ENCODE measurements at places on chromosomes 2 and 18.

- DNase-seq: no peak
These were observed 265.1 kb downstream of the NCKAP5 start for GRCh38 chr2:133303150-133303549.

GRCh38 chr2:166091439-166091838 lies 36.4 kb downstream of the SCN1A start:
- DNase-seq: no peak

GRCh38 chr2:28704621-28705020 lies 47.0 kb upstream of the PPP1CB start:
- DNase-seq: no peak

GRCh38 chr2:191432121-191432520 lies 186.9 kb downstream of the MYO1B start:
- DNase-seq: no peak

GRCh38 chr2:101676674-101677073 lies 20.8 kb upstream of the MAP4K4 start:
- no peak for DNase-seq

DNA sequence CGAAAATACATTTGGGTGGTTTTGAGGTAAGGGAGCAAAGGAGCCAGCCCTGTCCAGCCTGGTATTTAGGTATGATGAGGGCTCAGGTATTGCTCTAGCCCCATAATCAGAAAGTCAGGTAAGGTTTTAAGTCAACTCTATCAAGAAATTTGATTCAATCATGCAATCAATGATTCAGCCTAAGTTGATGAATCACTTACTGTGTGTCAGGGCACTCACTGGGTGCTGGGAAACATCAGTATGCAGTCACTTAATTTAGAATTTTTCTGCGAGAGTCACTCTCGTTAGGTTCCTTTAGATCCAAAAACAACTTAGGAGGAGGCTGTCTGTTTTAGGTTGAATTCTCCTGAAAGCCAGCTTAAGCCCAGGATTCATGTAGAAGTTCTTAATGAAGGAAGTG lies 17.7 kb upstream of the SERPINB2 start:
- no peak for DNase-seq

GRCh38 chr2:71067567-71068217 lies 756 bp upstream of the NAGK start:
- DNase-seq: no peak

DNA sequence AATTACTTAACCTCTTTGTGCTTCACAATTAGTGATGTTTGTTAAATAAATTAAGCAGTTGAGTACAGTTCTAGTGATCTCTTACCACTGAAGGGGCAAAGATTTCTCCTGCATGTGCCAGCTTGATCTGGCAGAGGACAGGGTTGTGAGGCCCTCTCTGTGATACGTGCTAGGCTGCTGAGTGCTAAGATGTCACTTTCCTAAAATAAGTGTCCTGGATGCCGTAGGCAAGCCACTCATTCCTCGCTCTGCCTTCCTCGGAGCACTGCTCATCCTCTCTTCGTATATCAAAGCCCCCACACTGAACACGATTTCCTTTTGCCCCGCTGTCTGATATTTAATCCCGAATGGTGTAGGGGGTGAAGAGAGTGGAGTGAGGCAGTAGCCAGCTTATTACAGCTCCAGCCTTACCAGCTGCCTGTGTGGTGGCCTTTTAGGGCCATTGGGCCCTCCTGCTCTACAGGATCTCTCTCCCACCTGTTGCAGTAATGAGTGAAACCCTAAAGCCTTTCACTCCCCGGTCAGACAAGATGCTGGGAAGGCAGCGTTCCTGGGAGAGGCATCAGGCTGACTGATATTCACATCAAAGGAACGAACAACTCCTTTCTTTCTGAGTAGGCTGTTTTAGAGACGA lies 40.5 kb downstream of the PTPRM start:
- DNase-seq: no peak

DNA sequence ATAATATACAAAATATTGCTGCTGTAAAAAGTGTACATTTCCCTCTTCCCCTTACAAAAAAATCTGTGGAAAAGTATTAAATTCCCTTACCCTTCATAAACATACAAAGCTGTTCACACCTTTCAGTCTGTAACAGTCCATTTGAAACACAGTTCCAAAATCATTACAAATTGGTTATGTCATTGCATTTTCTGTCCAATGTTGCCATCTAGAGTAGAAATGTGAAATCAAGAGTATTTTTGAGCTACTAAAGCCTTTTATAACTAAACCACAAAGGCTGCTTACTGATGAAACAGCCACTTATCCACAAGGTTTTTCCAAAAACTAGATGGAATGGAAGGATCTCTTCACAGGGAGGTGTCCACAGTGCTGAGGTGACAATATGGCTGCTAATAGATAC lies 72.5 kb downstream of the SS18 start:
- DNase-seq: no peak

- no peak for DNase-seq
These were observed 32.1 kb upstream of the PAX3 start for GRCh38 chr2:222330910-222331309.

- DNase-seq: no peak
These were observed 112.3 kb downstream of the ARHGAP15 start for GRCh38 chr2:143241403-143242088.

DNA sequence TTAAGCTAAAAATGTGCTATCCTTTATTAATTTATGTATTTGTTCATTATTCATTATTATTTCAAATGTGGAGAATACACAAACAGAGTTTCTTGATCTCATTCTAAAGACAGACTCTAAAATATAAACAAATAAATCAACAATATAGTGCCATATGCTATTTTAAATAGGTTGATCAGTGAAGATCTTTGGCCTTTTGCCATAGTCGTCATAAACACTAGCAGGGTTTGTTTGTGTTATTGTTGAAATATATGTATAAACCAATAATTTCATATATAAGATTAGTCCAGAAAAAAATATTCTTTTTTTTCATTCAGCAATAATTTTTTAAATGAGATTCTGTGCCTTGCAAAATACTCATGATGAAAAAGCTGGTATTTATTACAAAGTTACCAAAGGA lies 62.1 kb upstream of the KYNU start:
- no peak for DNase-seq

DNA sequence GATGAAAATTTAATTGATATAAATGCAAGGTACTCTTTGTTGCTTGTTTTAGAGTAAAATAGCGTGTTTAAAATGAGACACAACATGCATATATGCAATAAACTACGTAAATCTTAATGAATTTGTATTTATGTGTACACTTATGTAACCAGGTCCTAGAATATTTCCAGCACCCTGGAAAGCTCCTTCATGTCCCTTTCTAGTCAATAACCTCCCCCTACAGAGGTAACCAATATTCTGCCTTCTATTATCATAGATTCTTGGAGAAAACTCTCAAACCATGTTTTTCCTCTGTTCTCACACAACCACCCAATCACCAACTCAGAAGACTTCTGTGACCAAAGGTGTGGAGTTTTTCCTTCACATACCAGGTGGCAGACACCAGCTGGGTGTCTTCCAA lies 79.6 kb upstream of the THUMPD2 start:
- DNase-seq: no peak

DNA sequence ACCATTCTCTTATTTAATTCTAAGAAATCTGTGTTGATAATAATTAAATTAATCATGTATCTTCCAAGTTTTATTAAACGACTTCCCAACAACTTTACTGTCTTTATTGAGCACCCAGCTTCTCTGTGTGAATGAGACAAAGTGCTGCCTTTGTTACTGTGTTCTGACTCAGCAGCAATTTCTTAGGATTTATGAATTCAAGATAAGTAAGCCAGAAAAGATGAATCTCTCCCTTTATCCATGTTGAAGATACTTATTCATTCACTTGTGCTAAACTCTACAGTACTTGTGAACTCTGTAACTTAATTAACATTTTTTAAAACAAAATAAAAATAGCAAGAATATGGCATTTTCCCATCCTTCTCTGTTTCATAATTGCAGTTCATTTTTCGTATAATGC lies 1403.3 kb upstream of the DDX18 start:
- no peak for DNase-seq

GRCh38 chr2:182298456-182298855 lies 128.4 kb downstream of the PDE1A start:
- DNase-seq: no peak

DNA sequence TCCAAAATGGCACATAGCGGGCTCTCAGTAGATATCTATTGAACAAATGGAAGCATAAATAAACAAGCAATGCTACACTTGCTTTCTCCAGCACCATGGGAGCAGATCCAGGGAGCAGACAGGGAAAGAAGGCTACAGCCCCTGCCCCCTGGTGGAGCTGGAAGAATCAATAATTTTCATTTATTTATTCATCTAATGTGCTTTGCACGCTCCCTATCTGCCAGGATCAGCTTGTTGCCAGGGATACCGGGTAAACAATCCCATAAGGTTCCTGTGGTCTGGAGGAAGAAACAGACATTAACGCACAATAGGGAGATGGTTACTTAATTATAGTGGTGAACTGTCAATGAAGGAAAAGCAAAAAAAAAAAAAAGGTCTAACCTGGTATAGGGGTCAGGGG lies 40.1 kb upstream of the CLASP1 start:
- no peak for DNase-seq

GRCh38 chr2:149200109-149200520 lies 130.3 kb upstream of the LYPD6 start:
- no peak for DNase-seq

- no peak for DNase-seq
These were observed 60.6 kb downstream of the PTPN4 start for GRCh38 chr2:119820275-119820674.

DNA sequence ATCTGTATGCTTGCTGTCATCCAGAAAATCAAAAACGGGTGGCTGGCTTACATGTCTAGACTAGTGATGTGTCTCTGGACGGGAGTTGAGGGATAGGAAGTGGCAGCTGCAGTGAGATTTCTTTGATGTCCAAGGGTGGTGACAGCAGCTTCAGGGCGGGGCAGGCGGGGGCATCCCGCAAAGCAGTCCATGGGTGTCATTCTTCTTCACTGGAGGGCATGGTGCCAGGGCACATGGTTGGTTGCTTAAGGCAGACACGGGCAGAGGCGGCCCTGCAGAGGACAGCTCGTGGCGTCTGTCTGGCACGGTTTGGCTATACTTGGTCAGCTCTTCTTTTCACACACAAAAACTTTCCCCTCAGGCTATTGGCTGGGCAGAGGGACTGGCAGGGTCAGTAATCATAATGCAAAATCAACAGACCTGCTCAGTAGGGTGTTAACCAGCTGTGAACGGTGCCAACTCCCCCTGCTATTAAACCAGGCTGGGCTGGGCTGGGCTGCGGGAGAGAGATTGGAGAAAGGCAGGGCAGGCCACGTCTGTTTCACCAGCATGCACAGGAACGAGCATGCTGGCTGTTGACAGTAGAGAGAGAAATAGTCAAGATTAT lies 63.7 kb downstream of the COL4A3 start:
- peak; percentile 4 for DNase-seq

GRCh38 chr18:70158992-70159717 lies 46.3 kb downstream of the RTTN start:
- no peak for DNase-seq

- DNase-seq: no peak
These were observed 38.1 kb downstream of the PIKFYVE start for GRCh38 chr2:208304157-208304556.

DNA sequence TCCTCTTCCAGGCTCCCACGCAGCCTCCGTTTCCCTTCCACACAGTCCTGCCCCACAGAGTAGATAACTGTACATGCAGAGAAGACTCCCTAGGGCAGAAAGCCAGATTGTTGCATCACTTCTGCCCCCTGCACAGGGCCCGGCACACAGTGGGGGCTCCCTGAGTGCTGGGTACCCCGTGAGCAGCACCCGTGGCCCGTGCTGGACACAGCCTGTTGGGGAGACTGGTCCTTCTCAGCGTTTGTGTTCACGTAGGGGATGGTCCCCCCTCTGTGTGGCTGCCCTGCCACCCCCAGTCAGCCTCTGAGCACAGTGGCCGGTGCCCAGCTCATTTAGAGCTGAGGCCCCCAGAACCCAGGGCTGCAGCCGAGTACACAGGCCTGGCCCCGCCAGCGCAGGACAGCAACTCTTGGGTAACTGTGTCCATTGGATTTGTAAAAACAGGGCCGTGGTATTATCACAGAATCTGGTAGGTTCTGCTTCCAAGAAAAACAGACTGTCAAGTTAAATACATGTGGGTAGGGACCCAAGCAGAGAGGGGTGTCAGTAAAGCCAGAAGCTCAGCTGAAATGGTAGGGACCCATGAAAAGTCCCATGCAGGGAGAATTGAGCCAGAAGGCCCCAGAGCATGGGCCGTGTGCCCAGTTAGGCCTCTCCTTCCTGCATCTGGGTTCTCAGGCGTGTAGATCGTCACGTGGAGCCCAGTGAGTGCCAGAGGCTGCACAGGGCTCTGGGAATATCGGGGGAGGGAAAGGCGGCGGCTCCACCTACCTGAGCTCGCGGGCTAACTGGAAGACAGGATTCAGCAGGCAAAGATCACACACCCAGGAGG lies 257.3 kb downstream of the ATAD2B start:
- no peak for DNase-seq

DNA sequence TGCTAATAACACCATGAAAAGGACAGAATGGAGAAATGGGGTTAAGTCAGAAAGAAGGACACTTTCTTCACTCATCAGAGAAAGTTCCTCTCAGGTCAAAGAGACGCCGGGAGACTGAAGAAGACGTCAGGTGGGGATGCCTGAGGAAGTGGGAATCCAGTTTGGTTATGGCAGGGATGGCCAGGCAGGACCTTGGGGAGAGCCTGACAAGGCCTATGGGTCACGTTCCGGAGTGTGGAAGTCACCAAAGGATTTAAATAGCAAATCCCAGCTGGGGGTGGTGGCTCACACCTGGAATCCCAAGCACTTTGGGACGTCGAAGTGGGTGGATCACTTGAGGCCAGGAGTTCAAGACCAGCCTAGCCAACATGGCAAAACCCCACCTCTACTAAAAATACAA lies 432.7 kb upstream of the SMIM21 start:
- no peak for DNase-seq

DNA sequence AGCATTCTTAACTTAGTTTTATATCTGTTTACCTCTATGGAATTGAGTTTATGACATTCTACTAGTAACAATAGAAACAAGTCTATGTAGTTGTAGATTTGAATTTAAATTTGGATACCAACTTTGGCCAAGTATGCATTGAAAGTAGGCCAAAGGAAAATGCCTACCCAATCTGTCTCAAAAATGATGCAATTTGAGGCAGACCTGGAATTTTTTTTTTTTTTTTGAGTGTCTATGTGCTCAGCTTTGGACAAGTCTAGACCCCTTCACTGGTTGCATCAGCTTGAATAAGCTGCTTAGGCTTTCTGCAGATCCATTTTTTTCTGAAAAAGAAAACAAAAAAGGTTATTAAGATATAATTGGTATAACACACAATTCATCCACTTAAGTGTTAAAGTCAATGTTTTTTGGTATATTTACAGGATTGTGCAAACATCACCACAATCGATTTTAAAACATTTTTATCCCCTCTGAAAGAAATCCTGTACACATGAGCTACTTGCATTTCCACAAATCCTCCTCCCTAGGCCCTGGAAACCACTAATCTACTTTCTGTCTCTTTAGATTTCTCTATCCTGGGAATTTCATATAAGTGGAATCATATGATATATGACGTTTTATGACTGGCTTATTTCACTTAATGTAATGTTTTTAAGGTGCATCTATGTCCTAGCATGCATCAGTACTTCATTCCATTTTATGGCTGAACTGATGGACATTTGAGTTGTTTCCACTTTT lies 185.1 kb upstream of the CCDC68 start:
- DNase-seq: no peak

- DNase-seq: no peak
These were observed 20.2 kb upstream of the PRKCE start for GRCh38 chr2:45631319-45631718.

GRCh38 chr2:177538323-177538722 lies 145.8 kb downstream of the AGPS start:
- DNase-seq: no peak

Measured in hypothalamus (tissue), 51 donors.